ENCODE measurements at places on chromosomes 5 and 9.

DNA sequence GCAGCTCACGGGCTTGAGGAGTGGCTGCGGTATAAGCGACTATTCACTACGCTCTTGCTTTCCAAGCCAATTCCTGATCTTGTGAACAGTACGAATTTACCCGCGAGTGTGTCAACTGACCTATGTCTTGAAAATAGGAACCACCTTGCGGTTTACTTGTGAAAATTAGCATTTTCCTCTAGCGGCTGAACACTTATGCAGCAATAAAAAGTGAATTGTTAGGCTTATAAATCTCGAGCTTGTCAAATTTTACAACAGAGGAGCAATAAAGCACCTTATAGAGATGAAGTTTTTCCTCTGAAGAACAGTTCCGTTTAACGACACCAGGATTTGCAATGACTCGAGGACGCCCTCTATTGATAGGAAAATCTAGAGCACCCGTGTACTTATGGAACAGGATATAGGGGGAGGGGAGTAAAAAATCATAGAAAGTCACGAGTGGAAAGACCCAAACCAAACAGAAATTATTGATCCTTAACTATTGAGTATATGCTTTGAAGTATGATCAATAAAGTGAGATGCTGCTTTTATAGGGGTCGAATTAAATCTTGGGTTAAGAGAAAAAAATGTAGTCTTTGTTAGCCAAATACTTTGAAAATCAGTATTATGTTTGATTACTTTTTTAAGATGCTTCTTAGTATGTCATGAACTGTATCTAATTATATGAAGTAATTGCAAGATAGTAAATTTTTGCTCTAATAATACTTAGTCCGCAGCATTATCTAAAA, 1.9 kb upstream of the RGMB start:
- DNase-seq: peak; percentile 83

- DNase-seq: peak; percentile 83
Measured at GRCh38 chr5:170225326-170226128, 7.3 kb upstream of the C5orf58 start.

GRCh38 chr9:16950051-16950450, 79.6 kb upstream of the BNC2 start:
- no peak for DNase-seq

GRCh38 chr9:89978185-89978584, 373.4 kb downstream of the GADD45G start:
- no peak for DNase-seq

GRCh38 chr9:3517377-3518048, 8.3 kb downstream of the RFX3 start:
- no peak for DNase-seq

GRCh38 chr9:100426189-100426529, 784 bp upstream of the MSANTD3 start:
- no peak for DNase-seq

DNA sequence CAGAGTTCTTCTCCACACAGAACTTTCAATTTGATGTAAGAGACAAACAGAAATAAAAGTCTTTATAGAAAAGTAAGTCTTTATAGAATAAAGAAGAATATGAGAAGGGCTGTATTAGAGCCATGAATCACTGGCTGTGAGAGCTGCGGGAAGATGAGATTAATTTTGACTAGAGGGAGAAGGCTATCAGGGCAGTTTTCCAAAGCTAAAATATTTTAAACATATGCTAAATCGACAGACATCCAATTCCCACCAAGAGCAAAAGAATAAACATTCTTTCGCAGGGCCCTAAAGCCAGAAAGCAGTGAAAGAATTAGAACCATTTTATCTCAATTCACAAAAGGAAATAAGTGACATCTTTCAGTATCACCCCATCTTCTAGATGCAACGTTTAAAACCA, 208.3 kb upstream of the MAP3K1 start:
- DNase-seq: no peak

GRCh38 chr9:71108937-71109336, 12.5 kb downstream of the TRPM3 start:
- DNase-seq: no peak

DNA sequence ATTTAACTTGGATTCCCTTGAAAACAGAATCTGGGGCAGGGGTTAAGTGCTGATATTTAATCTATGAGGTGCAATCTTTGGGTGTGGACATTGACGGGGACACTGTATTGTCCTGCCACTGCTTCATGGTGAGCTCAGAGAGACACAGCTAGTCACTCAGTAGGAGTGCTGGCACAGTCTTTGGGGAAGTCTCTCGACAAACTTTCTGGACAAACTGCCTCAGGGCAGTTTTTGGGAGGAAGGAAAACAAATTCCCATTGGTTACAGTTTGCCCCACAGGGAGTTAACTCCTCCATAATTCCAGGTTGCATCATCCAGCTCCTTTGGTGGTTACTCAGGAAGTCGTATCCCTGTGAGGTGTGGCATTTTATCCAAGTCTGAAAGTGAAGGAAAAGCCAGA, 17.9 kb downstream of the HNRNPK start:
- DNase-seq: no peak

DNA sequence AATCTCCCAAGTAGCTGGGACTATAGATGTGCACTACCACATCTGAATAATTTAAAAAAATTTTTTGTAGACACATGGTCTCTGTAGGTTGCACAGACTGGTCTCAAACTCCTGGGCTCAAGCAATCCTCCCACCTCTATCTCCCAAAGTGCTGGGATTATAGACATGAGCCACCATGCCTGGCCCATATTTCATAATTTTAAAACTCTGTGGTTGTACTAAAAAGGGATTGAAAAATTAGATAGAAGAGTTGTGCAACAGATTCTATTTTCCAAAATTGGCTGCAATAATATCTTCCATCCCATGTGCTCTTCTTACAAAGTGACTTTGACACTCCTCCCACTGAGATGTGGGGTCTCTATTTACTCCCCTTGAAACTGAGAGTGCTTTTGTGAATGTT, 7.6 kb upstream of the UHRF2 start:
- DNase-seq: no peak

- DNase-seq: no peak
Measured at GRCh38 chr5:40547557-40547956, 132.2 kb upstream of the PTGER4 start.

DNA sequence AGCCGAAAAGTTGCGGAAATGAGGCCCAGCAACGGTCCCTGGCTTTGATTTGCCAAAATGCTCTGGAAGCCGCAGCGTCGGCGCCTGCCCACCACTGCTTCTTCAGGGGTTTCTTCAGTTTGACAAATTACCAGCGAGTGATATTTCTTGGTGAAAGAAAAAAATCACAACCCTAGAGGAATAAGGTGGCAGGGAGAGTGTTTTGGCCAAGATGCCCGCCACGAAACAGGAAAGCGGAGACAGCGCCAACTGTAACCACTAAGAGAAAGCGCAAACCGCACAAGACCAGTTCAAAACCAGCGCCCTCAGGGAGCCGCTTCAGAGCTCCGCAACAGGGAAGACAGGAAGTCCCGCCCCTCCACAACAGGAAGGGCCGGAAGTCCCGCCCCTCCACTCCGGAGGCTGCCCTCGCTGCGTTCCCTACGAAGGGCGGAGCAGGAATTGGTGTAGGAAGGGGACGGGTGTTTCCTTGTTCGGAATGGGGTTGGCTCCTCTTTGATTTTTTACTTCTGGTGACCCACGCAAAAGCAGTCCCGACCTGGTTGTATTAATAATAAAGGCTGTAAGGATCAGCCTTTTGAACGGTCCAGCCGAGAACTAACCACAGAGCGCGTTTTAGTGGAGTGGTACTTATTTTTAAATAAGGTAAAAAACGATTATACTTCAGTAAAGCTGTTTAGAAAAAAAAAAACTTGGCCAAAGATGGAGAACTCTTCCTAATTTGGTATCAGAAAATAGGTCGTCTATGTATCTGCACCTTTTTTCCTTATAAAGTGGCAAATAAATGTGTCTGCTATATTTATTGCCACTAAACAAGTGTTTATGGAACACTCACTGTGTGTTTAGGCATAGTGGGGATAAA, at the start of gene C5orf34:
Gene C5orf34 (minus strand): TSS at position 333 of the 862 bp plus-strand sequence. CDS start 5,809 bp downstream, outside the sequence.
- DNase-seq: peak; percentile 97

GRCh38 chr5:118956727-118957126, 31.6 kb downstream of the DTWD2 start:
- DNase-seq: no peak

- DNase-seq: no peak
Measured at GRCh38 chr9:4099976-4100735, 199.7 kb downstream of the GLIS3 start.

Data from Calu3 (cell line).